ENCODE measurements at places on chromosomes 3 and 15.

DNA sequence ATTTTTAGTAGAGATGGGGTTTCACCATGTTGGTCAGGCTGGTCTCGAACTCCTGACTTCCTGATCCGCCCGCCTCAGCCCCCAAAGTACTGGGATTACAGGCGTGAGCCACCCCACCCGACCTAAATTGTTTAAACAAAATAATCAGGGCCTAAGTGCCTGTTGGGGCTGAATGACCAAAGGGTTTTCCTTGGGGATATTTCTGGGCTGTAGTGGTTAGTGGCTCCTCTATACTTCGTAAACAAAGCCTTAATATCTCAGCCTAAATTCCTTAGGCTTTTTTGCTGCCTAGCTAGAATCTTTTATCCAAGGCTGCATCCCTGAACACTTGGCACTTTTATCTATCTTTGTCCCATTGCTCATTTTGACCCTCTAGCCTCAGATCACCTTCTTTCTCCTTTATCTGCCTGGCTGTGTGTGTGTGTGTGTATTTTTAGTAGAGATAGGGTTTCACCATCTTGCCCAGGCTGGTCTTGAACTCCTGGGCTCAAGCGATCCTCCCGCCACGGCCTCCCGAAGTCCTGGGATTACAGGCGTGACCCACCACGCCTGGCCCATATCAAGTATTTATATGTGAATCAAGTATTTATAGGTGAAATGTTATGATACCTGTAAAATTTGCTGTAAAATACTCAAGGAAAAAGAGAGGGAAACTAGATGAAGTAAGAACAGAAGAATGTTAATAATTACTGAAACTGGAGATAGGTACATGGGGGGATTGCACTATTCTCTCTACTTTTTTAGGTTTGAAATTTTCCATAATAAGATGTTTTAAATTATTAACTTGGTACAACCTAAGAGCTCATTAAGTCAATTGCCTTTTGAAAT, 1.8 kb downstream of the NUSAP1 start:
- DNase-seq: no peak

DNA sequence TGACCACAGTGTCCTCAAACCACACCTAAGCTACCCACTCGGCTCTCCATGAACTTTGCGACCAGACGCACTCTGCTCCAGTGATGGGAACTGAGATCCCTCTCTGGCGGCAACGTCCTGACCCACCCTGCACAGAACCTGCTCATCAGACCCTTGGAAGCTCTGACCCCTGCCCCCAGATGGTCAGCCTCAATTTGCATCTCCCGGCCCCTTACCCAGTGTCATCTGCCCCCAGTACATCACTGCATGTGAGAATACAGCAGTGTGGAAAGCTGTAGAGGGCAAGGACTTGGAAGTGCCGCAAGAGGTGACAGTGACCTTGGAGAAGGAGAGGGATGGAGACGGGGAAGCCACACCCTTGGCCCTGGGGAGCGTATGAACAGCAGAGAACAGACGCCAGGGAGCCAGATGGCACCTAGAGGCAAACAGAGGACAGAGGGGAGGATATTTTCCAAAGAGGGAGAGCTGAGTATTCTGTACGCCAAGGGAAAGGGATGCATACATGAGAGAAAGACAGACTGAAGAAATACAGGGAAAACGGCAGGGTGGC, 192.0 kb downstream of the XXYLT1 start:
- DNase-seq: no peak

GRCh38 chr3:123287962-123288302, 86.2 kb downstream of the SEC22A start:
- DNase-seq: no peak

GRCh38 chr3:184781801-184782200, 30.2 kb upstream of the VPS8 start:
- no peak for DNase-seq

- no peak for DNase-seq
Observed at GRCh38 chr15:72197460-72198355, at the start of gene GRAMD2A. Gene GRAMD2A, minus strand, starts transcription at chr15:72197787.

DNA sequence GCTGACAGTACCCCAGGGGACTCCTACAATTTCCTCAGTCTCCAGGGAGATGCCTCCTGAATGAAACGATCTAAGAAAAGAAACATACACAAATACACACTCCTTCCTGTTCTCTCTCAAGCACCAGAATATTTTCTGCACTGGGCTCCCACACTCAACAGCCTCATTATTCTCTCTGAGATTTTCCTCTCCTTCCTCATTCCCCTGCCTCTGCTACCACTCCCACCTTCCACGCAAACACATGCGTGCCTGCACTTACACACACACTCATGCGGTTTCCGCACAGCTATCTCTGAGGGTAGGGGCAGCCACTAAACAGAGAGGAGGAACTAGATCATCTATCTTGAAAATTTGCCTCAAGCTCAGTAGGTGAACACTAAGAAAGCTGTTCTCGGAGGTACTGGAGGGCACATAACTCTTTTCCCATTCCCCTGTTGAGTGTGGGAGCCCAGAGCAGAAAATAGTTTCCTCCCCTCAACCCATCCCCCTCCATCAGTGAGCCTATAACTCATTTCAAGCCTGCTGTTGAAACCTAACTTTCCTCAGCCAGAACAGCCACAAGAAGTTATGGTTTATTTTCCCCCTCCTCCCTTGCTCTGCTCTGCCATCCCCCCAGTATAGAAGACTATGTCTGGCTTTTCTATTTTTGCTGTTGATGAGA, 30.5 kb upstream of the TIPARP start:
- DNase-seq: no peak

- DNase-seq: no peak
Observed at GRCh38 chr3:107679921-107680320, 157.2 kb downstream of the BBX start.

- DNase-seq: no peak
Observed at GRCh38 chr3:116849261-116849688, 139.7 kb downstream of the TUSC7 start.

DNA sequence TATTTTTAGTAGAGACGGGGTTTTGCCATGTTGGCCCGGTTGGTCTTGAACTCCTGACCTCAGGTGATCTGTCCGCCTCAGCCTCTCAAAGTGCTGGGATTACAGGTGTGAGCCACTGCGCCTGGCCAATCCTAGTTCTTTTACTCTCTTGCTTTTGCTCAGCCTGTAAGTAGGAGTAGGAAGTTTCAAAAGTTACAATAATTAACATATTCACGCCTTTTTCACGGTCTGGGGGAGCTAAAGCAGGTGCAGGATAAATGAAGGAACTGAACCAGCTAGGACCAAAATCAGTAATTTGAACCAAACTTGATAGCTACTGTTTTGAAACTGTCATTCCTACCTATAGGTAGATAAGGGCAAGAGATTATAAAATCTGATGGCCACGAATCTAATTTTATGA, 98.5 kb downstream of the CACNA1D start:
- DNase-seq: no peak

DNA sequence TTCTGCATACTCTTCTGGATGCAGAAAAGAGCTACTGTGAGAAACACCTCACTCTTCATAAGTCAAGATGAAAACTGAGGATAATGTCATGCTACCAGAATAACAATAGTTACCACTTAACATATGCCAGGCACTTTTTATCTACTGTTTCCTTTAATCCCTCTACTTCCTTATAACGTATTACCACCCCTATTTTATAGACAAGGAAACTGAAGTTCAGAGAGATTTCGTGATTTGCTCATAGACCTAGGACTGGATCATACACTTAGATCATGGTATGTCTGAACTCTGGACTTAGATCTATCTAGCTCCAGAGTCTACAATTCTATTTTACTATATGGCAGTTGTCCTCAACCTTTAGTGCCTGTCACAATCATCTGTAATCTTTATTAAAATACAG, 155.7 kb upstream of the TSPAN3 start:
- DNase-seq: no peak

DNA sequence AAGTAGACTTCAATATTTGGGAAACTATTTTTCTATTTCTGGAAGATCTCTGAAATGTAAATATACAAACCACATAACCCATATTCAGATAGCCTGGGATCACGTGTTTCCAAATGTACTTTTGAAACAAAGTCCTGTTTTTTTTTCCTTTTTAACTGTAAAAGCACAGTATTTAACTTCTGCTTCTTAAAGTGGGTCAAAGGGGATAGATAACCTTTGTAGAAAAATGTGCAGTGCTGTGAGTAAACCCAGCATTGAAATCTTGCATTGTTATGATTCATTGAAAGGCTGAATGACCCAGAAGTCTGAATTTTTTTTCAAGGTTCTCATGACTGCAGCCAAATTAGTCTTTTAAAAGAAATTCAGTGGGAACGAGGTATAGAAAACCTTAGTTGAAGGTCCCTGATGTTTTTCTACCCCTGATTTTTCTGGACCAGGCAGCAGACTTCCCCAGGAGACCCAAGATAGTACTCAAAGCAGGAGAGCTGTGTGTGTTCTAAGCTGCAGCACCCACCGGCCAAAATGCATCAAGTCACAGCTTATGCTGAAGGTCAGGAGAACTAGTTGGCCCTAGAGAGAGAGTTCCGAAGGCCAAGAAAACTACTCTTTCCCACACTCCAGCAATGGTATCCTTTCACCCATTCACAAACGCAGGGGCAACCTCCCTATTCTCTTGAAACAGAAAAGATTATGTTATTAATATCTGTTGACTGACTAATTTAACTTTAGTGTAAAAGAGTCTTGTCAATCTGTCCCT, 43.6 kb upstream of the APH1B start:
- DNase-seq: no peak

GRCh38 chr3:197186887-197187588, 111.4 kb downstream of the DLG1 start:
- no peak for DNase-seq

DNA sequence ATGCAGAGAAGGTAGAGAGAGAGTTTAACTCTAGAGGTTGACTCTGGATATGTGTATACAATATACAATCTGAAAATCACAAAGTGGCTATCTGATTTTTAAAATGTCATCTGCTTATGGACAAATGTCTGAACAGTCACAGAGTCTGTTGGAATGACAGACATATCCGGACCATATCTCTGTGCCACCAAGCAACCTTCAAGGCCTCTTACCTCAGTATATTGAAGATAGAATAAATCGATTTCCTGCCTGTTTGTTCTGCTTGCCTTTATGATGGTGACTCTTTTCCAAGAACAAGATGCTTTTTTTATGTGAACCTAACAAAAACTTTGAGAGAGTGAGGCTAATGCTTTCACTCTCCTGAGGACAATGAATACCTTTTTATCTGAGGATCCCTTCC, 151.1 kb downstream of the RBPMS2 start:
- DNase-seq: no peak

GRCh38 chr3:186307594-186308221, 54.3 kb downstream of the DGKG start:
- DNase-seq: no peak

DNA sequence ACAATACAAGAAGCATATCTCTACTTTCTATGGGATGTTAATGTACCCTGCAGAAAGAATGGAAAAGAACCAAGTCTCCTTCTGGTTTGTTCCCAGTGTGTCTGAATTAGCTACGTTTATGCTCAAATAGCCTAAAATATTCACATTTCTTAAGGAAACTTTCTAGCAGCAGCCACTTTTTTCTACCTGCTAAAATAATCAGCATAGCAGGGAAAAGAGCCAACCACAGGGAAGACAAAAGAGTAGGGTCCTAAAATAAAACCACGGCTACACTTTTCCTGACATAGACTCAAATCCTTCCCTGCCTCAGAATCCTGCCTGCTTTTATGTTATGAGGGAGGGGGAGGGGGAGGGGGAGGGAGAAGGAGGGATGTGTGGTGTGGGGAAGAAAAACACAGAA, 136.7 kb downstream of the GBE1 start:
- DNase-seq: no peak

- DNase-seq: no peak
Observed at GRCh38 chr3:184498986-184499606, 62.5 kb upstream of the EPHB3 start.

GRCh38 chr15:61731099-61731498, 329.1 kb downstream of the VPS13C start:
- no peak for DNase-seq

GRCh38 chr15:37933666-37934065, 774 bp upstream of the TMCO5A start:
- peak; percentile 3 for DNase-seq

GRCh38 chr15:77617476-77618230, 15.1 kb downstream of the LINGO1 start:
- DNase-seq: no peak

GRCh38 chr3:59308684-59309083, 258.9 kb upstream of the CFAP20DC start:
- DNase-seq: no peak

DNA sequence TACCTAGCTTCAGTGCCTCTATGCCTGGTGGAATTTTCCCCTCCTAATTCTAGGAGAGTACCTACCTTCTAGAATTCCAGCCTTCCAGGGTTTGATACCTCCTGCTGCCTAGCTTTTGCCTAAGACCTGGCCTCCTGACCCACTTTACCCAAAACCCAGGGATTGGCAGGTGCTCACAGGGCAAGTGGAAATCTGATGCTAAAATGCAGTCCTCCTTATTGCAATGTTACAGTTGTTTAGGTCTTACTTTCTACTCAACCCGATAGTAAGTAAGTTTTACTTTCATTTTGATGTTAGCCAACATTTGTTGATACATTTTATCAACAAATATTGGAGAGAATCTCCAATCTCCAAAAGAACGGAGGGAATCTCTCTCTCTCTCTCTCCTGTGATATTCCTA, 275.9 kb downstream of the DOCK3 start:
- no peak for DNase-seq

DNA sequence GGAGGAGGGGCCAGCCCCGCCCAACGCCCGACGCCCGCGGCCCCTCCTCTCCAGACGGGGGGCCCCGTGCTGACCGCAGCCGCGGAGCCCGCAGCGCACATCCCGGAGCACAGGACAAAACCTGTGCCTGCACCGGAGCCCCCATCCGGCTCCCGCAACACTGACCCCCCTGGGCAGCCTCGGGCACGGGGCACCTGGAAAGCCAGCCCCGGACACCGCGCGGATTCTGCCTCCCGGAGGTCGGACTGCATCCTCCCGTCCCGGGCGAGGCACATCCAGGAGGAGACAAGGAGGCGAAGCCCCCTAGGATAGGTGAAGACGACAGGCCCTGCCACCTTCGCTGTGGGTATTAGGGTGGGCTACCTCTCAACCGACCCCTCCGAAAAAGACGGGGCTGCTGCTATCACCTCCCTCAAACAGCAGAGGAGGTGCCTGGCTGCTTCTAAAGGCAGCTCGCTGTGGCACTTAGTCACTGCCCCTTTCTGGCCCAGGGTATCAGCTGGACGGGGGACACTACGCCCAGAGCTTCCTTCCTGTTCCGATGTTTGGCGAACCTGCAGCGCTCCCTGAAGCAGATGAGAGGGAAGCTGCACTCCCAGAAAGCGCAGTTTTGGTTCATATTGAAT, 10.6 kb downstream of the XXYLT1 start:
- no peak for DNase-seq

GRCh38 chr3:171454041-171454440, 6.2 kb downstream of the TNIK start:
- DNase-seq: no peak

GRCh38 chr3:95352471-95352870, 1289.6 kb downstream of the NSUN3 start:
- DNase-seq: peak; percentile 13

- no peak for DNase-seq
Observed at GRCh38 chr3:11696054-11696453, 52.3 kb upstream of the VGLL4 start.
